ENCODE measurements at places on chromosomes 13 and 19. TPM values are rescaled to one million over a fixed set of nuclear protein-coding genes. Genes with fewer than 3 reads are reported as not detected.

- no peak for DNase-seq
These were observed 385.8 kb downstream of the KCNRG start for GRCh38 chr13:50401049-50401505.

DNA sequence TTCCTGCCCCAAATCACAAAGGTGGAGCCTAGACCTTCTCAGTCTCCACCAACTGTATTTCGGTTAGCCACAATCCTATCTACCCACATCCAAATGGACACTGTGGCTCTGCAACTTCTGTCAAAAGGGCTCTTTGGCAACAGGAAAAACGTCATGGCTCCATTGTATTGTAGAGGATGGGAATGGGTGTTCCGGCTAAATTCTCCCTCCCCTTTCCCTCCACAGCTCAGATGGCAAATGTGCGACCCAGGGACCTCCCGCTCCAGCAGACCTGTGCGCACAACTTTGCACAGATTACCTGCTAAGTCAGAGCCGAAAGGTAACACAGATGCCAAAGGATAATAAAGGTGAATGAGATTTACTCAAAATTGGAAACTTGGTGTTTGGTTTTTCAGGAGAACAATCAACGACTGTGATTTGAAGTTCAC lies 968 bp upstream of the KL start:
- no peak for DNase-seq

DNA sequence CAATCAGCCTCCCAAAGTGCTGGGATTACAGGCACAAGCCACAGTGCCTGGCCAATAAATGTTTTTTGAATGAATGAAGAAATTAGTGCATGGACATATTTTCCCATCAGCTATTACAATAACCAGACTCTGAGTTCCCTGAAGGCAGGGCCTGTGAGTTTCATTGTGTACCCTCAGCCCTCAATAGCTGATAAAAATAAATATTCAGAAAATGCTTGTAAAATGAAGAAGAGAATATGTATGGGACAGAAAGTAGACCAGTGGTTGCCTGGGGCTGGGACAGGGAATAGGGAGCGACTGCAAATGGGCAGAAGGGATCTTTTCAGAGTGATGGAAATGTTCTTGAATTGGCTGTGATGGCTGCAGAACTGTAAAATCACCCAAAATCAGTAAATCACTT lies 28.8 kb downstream of the NUMBL start:
- no peak for DNase-seq

DNA sequence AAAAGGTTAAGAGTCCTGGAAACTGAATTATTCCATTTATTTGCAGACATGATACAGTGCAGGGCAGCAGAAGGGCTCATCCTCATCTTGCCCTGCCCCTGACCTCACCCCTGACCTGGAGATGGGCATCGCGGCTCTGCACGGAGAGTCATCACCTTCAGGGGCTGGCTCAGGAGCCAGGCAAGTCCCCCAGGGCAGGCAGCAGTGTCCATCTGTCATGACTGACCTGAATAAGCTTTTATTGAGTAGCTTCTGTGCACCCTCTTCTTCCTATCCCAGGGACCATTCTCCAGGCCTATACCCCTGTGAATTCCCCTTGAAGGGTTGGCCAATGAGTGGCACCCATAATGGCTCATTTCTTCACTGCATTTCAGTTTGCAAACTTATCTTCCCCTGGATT lies 484.2 kb downstream of the ZNF536 start:
- no peak for DNase-seq

- DNase-seq, result no peak
These were observed 210.0 kb downstream of the IRS2 start for GRCh38 chr13:109576331-109576813.

DNA sequence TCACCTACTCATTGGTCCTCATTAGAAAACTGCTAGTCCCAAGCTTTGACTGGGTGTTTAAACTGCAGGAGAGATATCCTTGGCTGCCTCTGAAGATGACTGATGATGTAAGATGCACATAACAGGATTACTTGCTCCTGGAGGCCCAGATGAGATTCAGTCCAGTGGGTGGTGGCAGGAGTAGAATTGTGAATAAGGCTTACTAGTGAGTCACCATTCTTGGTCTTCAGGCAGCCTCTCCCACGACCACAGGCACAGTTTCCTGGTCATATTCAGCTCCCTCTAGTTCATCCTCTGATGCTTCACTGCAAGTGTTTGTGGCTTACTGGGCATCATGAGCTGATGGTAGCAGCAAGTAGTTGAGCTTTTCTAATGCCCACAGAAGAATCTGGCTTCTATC lies 12.1 kb downstream of the SERTM1 start:
- DNase-seq, result no peak

GRCh38 chr13:98396071-98396710 lies 180.7 kb downstream of the STK24 start:
- DNase-seq, result no peak

Gene CPT1C
- 11.8 TPM for total RNA-seq
